Suppressor macrophage treated with lipopolysaccharide for 4 hours (primary cell): ENCODE measurements at places on chromosomes 13 and 19.

- DNase-seq: no peak
Measured at GRCh38 chr13:79678100-79678499, 197.1 kb downstream of the NDFIP2 start.

DNA sequence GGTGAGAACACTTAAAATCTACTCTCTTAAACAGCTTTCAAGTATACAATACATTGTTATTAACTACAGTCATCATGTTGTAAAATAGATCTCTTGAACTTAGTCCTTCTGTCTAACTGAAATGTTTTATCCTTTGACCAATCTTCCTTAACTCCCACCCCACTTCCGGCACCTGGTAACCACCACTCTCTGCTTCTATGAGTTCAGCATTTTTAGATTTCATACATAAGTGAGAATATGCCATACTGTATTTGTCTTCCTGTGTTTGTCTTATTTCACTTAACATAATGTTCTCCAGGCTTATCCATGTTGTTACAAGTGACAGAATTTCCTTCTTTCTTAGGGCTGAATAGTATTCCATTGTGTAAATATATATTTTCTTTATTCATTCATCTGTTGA, 144.1 kb upstream of the TRPC4 start:
- no peak for DNase-seq

DNA sequence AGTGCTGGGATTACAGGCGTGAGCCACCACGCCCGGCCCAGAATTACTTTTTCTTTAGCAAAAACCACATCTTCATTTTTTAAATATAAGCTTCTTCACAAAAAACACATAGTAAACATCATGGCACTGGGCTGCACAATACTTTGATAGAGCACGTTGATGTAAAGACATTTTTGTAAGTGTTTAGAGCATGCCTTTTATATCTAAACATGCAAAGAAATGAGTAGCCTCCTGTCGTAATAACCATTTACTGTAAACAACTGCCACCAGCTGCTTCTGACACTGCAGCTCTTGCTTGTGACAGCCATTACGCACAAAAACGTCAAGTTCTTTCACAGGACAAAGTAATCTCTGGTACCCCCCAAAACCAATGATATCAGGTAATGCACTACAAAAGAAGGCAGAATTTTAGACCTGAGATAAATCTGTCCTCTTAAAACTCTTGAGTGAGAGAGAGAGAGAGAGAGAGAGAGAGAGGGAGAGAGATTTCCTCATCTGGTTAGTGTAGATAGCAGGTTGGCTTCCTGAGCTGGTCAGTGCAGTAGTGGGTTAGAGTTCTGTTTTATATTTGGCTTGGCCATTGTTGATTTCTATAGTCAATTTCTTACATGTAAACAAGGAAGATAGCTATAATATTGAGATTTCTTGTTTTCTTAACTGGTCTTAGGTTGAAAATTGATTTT, 6.7 kb upstream of the ZNF548 start:
- DNase-seq: no peak

GRCh38 chr13:60369242-60369641, 27.8 kb upstream of the TDRD3 start:
- no peak for DNase-seq

GRCh38 chr19:10815007-10815536, 20.9 kb downstream of the TMED1 start:
- DNase-seq: no peak

DNA sequence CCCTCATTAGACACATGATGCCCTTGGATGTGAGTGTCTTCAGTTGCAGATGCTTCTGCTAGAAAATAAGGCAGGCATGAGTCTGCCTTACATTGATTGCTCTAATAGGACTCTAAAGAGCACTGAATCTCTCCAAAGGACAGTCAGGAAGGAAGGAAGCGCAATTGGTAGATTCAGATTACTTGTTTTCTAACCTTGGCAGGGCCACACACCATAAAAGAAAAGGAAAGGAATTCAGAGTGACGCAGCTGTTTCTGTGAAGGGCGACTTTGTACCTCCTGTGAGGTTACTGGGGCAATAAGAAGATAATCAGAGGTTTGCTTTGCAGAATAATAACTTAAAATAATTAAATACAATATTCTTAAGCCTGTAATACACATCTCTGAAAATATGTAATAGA, 48.0 kb downstream of the FRY start:
- DNase-seq: no peak
